ENCODE measurements at places on chromosomes 16 and 17. TPM values are rescaled to one million over a fixed set of nuclear protein-coding genes. Genes with fewer than 3 reads are reported as not detected.

DNA sequence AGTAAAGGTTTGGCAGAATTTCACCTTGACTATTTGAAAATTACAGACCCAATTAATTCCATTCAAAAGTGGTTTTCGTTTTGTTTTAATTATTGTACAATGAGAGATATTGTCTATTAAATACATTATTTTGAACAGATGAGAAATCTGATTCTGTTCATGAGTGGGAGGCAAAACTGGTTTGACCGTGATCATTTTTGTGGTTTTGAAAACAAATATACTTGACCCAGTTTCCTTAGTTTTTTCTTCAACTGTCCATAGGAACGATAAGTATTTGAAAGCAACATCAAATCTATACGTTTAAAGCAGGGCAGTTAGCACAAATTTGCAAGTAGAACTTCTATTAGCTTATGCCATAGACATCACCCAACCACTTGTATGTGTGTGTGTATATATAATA is 72.6 kb downstream of the CDK12 start:
- H3K36me3 ChIP-seq, result peaks cover 27% of the 10 kb centered on the region
- no peak overlapping the region for H3K27ac ChIP-seq
- DNase-seq, result no peak
- no peaks in the 10 kb centered on the region for H3K27me3 ChIP-seq
- no peak overlapping the region for H3K4me3 ChIP-seq

DNA sequence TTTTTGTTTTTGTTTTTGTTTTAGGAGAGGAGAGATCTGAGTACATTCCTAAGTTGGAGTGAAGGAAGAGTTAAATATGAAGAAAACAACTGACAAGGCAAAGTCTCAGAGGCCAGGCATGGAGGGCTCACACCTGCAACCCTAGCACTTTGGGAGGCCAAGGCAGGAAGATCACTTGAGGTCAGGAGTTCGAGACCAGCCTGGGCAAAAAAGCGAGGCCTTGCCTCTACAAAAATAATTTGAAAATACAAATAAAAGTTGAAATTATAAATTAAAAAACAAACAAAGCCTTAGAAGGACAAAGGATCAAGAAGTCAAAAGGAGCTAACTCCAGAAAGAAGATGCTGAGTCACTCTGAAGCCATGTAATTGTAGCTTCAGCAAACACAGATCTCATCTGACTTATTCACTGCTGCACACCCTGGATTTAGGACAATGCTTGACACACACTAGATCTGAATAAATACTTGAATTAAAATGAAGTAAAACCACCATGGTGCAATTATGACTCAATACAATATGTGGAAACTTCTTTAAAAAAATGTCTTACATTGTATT is 9.1 kb downstream of the CEP20 start:
- H3K36me3 ChIP-seq, result peaks cover 45% of the 10 kb centered on the region
- no peak for DNase-seq
- H3K4me3 ChIP-seq, result no peak overlapping the region
- no peaks in the 10 kb centered on the region for H3K27me3 ChIP-seq

DNA sequence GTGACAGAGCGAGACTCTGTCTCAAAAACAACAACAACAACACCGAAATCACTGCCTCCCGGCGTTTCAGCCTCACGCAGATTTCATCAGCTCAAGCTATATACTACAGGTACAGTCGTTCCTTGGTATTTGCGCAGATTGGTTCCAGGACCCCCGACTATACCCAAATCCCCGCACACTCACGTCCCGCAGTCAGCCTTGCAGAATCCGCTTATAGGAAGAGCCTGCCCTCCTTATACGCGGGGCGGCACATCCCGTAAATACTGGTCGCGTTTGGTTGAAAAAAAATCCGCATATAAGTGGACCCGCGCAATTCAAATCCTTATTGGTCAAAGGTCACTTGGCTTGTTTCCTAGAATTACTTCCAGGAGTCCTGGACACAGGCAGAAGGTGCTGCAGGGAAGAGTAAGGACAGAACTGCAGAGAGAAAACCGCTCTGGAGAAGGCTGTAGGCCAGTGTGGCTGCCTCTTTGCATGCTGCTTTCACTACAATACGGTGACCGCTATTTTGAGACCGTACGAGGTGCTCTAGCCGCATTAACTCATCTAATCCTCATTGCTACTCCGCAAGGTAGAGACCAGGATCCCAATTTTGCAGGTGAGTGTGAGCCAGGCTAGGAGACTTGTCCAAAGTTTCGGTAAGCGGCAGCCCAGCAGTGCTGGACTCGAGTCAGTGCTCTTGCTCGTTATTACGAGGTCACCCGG is 718 bp downstream of the NDUFAB1 start:
- H3K4me1 ChIP-seq, result peaks cover 14% of the 10 kb centered on the region
- H3K27me3 ChIP-seq, result no peaks in the 10 kb centered on the region
- H3K36me3 ChIP-seq, result peaks cover 28% of the 10 kb centered on the region
- H3K4me3 ChIP-seq, result peak overlapping the region; percentile 88

DNA sequence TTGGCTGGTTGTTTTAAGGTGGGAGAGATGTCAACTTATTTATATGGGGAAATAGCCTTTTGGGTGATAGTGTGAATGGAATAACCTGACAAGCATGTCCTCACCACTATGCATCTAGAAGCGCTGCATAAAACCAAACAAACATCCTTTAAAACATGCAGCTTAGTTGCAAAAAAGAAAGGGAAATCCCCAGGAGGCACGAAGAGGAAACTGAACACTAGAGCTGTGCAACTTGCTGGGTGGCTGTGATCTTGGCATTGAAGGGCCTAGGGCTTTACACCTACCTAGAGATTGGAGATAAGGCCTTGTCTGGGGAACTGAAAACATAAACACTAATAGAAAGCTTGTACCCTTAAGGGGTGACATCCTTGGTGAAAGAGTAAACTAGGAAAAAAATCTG is 7.3 kb downstream of the C16orf54 start:
- peak overlapping the region; percentile 80 for H3K27ac ChIP-seq
- H3K36me3 ChIP-seq, result peaks cover 33% of the 10 kb centered on the region
- DNase-seq, result peak; percentile 91
- peaks cover 57% of the 10 kb centered on the region for H3K4me1 ChIP-seq

DNA sequence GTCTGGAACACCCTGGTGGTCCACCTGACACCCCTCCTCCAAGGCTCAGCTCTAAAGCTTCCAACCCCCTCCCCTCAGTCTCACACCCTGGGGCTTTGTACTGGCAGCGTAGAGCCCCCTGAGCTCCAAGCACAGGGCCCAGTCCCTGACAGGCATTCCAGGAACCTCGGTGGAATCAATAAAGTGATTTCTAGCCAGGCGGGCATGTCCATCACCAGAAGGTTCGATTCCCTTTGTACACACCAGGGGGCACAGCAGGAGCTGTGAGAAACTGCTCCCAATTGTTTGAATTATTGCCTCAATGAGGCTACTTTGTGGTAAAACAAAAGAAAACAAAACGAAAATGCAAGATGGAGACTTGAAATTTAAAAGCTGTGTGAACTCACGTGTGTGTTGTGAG is 51.8 kb downstream of the SMPD3 start:
- H3K36me3 ChIP-seq, result no peaks in the 10 kb centered on the region
- peaks cover 20% of the 10 kb centered on the region for H3K27me3 ChIP-seq
- DNase-seq, result peak; percentile 87
- no peak overlapping the region for H3K4me3 ChIP-seq
- H3K4me1 ChIP-seq, result peaks cover 16% of the 10 kb centered on the region
- H3K27ac ChIP-seq, result no peak overlapping the region

DNA sequence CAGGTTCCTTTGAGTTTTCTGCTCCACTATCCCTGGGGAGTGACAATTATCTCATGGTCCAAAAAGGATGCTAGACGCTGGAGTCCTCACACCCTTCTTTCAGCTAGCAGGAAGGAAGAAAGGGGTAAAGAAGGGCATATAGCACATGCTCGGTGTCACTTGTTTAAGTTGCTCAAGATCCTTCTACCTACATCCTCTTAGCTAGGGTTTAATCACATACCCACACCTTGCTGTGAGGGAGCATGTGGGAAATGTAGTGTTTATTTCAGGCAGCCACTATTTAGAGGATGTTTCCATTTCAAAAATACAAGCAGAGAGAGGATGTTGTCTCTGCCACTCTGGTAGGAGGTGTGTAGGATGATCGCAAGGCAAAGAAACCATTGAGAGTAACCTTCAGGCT is 4.5 kb downstream of the PRKCB start:
- peak overlapping the region; percentile 56 for H3K4me3 ChIP-seq
- peaks cover 39% of the 10 kb centered on the region for H3K36me3 ChIP-seq
- H3K4me1 ChIP-seq, result peaks cover 66% of the 10 kb centered on the region
- no peaks in the 10 kb centered on the region for H3K27me3 ChIP-seq
- no peak for DNase-seq

DNA sequence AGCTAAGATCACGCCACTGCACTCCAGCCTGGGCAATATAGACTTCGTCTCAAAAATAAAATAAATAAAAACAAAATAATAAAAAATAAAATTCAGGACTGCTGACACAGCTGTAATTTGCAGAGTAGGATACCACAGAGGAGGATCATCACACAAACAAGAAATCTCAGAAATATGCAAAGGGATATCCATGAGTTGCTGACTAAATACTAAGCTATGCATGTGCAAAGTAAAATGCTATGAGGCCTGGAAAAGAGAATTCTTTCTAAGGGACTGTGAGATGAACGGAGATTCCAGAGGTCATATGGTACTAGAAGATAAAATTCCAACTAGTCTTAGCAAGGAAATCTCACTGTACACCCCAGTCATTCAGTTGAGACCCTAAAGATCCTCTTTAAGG is 74.8 kb downstream of the SLC39A11 start:
- H3K27me3 ChIP-seq, result no peaks in the 10 kb centered on the region
- no peak for DNase-seq
- H3K27ac ChIP-seq, result no peak overlapping the region
- H3K4me1 ChIP-seq, result no peaks in the 10 kb centered on the region

- peak; percentile 93 for DNase-seq
- H3K27ac ChIP-seq, result no peak overlapping the region
- H3K27me3 ChIP-seq, result peaks cover 1% of the 10 kb centered on the region
- H3K36me3 ChIP-seq, result no peaks in the 10 kb centered on the region
- peaks cover 23% of the 10 kb centered on the region for H3K4me1 ChIP-seq
Observed at GRCh38 chr17:68172461-68172954, 75.3 kb upstream of the AMZ2 start.

- DNase-seq, result no peak
- H3K27ac ChIP-seq, result no peak overlapping the region
- H3K36me3 ChIP-seq, result no peaks in the 10 kb centered on the region
- H3K27me3 ChIP-seq, result no peaks in the 10 kb centered on the region
- no peak overlapping the region for H3K4me3 ChIP-seq
- peaks cover 2% of the 10 kb centered on the region for H3K4me1 ChIP-seq
Observed at GRCh38 chr17:69375229-69375628, 39.3 kb upstream of the MAP2K6 start.

GRCh38 chr17:2563543-2563942 is 29.9 kb upstream of the PAFAH1B1 start:
- no peak overlapping the region for H3K27ac ChIP-seq
- H3K27me3 ChIP-seq, result no peaks in the 10 kb centered on the region
- no peak for DNase-seq
- peaks cover 7% of the 10 kb centered on the region for H3K4me1 ChIP-seq
- no peaks in the 10 kb centered on the region for H3K36me3 ChIP-seq

GRCh38 chr17:12964840-12965239 is 53.0 kb downstream of the ELAC2 start:
- DNase-seq, result no peak
- no peak overlapping the region for H3K4me3 ChIP-seq
- H3K27me3 ChIP-seq, result no peaks in the 10 kb centered on the region
- no peak overlapping the region for H3K27ac ChIP-seq
- no peaks in the 10 kb centered on the region for H3K36me3 ChIP-seq

- no peaks in the 10 kb centered on the region for H3K36me3 ChIP-seq
- H3K27me3 ChIP-seq, result peaks cover 12% of the 10 kb centered on the region
- no peak overlapping the region for H3K4me3 ChIP-seq
- H3K27ac ChIP-seq, result no peak overlapping the region
Observed at GRCh38 chr17:65061646-65062045, 5.1 kb upstream of the GNA13 start.

- no peak overlapping the region for H3K27ac ChIP-seq
- H3K4me3 ChIP-seq, result no peak overlapping the region
- H3K27me3 ChIP-seq, result no peaks in the 10 kb centered on the region
Observed at GRCh38 chr16:19694989-19695388, 23.0 kb downstream of the KNOP1 start.

DNA sequence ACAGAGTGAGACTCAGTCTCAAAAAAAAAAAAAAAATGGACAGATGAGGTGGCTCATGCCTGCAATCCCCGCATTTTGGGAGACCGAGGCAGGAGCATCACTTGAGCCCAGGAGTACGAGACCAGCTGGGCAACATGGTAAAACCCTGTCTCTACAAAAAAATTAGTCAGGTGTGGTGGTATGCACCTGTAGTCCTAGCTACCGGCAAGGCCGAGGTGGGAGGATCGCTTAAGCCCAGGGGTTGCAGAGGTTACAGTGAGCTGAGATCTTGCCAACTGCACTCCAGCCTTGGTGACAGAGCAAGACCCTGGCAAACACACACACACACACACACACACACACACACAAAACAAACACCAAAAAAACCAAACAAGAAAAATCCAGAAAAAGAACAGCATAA is 7.7 kb upstream of the ENGASE start:
- no peak overlapping the region for H3K4me3 ChIP-seq
- peaks cover 4% of the 10 kb centered on the region for H3K4me1 ChIP-seq
- DNase-seq, result no peak
- no peaks in the 10 kb centered on the region for H3K36me3 ChIP-seq

GRCh38 chr17:78707016-78707415 is 75.1 kb downstream of the CYTH1 start:
- H3K27me3 ChIP-seq, result no peaks in the 10 kb centered on the region
- peaks cover 47% of the 10 kb centered on the region for H3K36me3 ChIP-seq
- no peak overlapping the region for H3K27ac ChIP-seq
- no peak overlapping the region for H3K4me3 ChIP-seq
- H3K4me1 ChIP-seq, result peaks cover 51% of the 10 kb centered on the region
- no peak for DNase-seq

DNA sequence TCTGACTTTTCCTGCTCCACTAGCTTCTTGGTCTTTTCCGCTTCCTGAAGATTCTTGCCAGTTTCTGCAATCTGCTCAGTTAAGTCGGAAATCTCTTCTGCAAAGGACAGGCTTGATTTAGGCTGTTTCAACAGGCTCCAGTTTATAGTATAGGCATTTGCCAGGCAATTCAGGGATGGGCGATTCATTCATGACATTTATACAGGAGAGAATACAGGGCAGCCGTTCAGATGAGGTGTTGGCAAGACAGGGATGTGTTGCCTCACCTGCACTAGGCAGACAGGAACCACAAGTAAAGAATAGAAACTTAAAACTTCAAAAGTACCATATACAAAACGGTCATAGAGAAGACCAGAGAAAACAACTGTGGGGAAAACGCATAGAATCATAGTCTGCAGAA is 61.7 kb downstream of the MYH13 start:
- H3K4me3 ChIP-seq, result no peak overlapping the region
- no peak for DNase-seq
- H3K36me3 ChIP-seq, result no peaks in the 10 kb centered on the region
- H3K27me3 ChIP-seq, result no peaks in the 10 kb centered on the region

GRCh38 chr16:77745972-77746371 is 23.7 kb downstream of the NUDT7 start:
- no peaks in the 10 kb centered on the region for H3K36me3 ChIP-seq
- H3K4me3 ChIP-seq, result no peak overlapping the region
- no peak overlapping the region for H3K27ac ChIP-seq
- DNase-seq, result no peak
- no peaks in the 10 kb centered on the region for H3K4me1 ChIP-seq

- peaks cover 4% of the 10 kb centered on the region for H3K27me3 ChIP-seq
- no peak overlapping the region for H3K4me3 ChIP-seq
- no peak for DNase-seq
- no peaks in the 10 kb centered on the region for H3K36me3 ChIP-seq
Observed at GRCh38 chr17:83133302-83134121, 54.1 kb downstream of the METRNL start.

ZFHX3 gene
- total RNA-seq, result 0.88 TPM

HOXB1 gene
- total RNA-seq, result not detected

MYH1 gene
- total RNA-seq, result not detected

DHRS13 gene
- 32.4 TPM for total RNA-seq

KCTD19 gene
- 1.0 TPM for total RNA-seq

SYCE1L gene
- 7.9 TPM for total RNA-seq

TAC4 gene
- total RNA-seq, result not detected

AATF gene
- total RNA-seq, result 118 TPM

KRTAP3-1 gene
- not detected for total RNA-seq

SNAI3 gene
- total RNA-seq, result 3.3 TPM

XYLT1 gene
- 14.7 TPM for total RNA-seq
